ENCODE measurements at places on chromosomes 16 and 17. TPM values are rescaled to one million over a fixed set of nuclear protein-coding genes. Genes with fewer than 3 reads are reported as not detected.

Gene HOXB6
- 78.8 TPM for total RNA-seq

Gene WNK4
- total RNA-seq: 1.7 TPM

Gene LGALS9
- 0.67 TPM for total RNA-seq

Gene SSTR5
- total RNA-seq: not detected

Gene RAB40B
- 5.4 TPM for total RNA-seq

Gene EPN3
- total RNA-seq: 0.15 TPM

Gene RND2
- 0.45 TPM for total RNA-seq

Gene FOXN1
- total RNA-seq: not detected

Gene SHCBP1
- 29.9 TPM for total RNA-seq

Gene KRTAP1-5
- 0.59 TPM for total RNA-seq

Gene MYH8
- not detected for total RNA-seq

Gene TSNAXIP1
- total RNA-seq: 1.2 TPM

Gene TMEM238L
- not detected for total RNA-seq

Gene SULT1A1
- total RNA-seq: 1.0 TPM

Gene SHBG
- 0.15 TPM for total RNA-seq

Gene NKD1
- total RNA-seq: under 0.01 TPM

Gene MT1M
- 3.0 TPM for total RNA-seq

Gene HYDIN
- 0.34 TPM for total RNA-seq

Gene HOXB7
- 11.9 TPM for total RNA-seq

Gene ODAD4
- total RNA-seq: 0.45 TPM

Gene C1QTNF8
- total RNA-seq: not detected

Gene IRX3
- total RNA-seq: 1.2 TPM

Gene TBX4
- total RNA-seq: 3.5 TPM

Gene ULK2
- total RNA-seq: 9.5 TPM

Gene C16orf92
- total RNA-seq: not detected

Gene KRTAP9-2
- total RNA-seq: not detected

Gene SOCS1
- 10.6 TPM for total RNA-seq

Gene TNFRSF13B
- total RNA-seq: not detected

Gene GCGR
- not detected for total RNA-seq

Gene UBALD2
- 18.3 TPM for total RNA-seq

Gene CNTD1
- not detected for total RNA-seq

Gene CD300LB
- total RNA-seq: not detected
